ENCODE measurements at places on chromosomes 12 and 14.
A peak's percentile ranks its signal among the peaks of the same experiment; 100 is the strongest.

DNA sequence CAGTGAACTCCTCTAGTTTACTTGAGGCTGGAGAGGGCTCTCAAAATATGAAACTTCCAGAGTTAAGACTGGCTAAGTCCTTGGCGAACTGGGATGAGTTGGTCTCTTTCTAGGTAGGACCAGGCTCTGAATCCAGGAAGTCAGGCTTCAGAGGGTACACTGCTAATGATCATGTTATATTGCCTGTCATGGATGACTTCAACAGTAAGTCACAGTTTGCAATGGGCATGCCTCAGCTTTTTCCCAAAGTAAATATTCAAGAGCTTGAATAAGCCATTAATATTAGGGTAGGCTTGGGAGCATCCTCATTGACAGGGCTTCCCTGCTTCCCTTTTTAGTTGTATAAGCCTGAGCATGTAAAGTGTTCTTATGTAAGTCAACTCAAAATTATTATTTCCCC lies 61.7 kb upstream of the PTHLH start:
- no peak overlapping the region for H3K4me3 ChIP-seq
- no peak for DNase-seq
- no peaks in the 10 kb centered on the region for H3K36me3 ChIP-seq
- H3K27me3 ChIP-seq: no peaks in the 10 kb centered on the region
- peaks cover 9% of the 10 kb centered on the region for H3K4me1 ChIP-seq

GRCh38 chr12:28755027-28755426 lies 394.1 kb upstream of the FAR2 start:
- H3K4me1 ChIP-seq: no peaks in the 10 kb centered on the region
- no peaks in the 10 kb centered on the region for H3K27me3 ChIP-seq
- H3K36me3 ChIP-seq: no peaks in the 10 kb centered on the region
- no peak overlapping the region for H3K27ac ChIP-seq
- no peak for DNase-seq
- H3K4me3 ChIP-seq: no peak overlapping the region

DNA sequence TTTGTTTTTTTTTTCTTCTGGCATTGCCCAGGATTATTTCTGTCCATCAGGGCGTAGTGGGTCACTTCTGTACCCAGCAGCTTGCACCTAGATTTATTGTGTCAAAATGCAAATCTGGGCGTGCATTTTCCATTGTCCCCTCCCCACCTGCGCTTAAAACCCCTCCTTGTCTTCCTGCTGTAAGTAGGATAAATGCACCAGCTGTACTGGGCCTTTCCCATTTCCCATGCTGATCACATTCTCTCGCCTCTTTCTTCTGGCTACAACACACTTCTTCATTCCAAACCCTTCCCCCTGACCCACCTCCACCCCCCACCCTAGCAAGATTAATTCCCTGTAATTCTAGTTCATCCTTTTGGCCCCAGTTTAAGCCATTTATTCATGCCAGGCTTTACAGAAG lies 128.0 kb downstream of the ETV6 start:
- no peaks in the 10 kb centered on the region for H3K27me3 ChIP-seq
- no peak overlapping the region for H3K27ac ChIP-seq
- no peak overlapping the region for H3K4me3 ChIP-seq
- H3K36me3 ChIP-seq: no peaks in the 10 kb centered on the region

DNA sequence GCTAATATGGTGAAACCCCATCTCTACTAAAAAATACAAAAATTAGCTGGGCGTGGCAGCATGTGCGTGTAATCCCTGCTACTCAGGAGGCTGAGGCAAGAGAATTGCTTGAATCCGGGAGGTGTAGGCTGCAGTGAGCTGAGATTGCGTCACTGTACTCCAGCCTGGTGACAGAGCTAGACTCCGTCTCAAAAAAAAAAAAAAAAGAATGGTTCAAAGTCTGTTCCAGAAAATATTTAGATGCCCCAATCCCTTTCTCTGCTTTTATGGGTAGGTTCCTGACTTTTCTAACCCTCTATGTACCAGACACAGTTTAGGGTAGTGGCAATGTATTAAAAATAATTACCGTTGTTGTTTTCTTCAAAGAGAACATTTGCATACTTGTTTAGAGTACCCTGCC lies 161.4 kb downstream of the STXBP6 start:
- H3K27ac ChIP-seq: no peak overlapping the region
- no peak overlapping the region for H3K4me3 ChIP-seq
- no peaks in the 10 kb centered on the region for H3K4me1 ChIP-seq
- no peak for DNase-seq
- H3K36me3 ChIP-seq: no peaks in the 10 kb centered on the region
- no peaks in the 10 kb centered on the region for H3K27me3 ChIP-seq

DNA sequence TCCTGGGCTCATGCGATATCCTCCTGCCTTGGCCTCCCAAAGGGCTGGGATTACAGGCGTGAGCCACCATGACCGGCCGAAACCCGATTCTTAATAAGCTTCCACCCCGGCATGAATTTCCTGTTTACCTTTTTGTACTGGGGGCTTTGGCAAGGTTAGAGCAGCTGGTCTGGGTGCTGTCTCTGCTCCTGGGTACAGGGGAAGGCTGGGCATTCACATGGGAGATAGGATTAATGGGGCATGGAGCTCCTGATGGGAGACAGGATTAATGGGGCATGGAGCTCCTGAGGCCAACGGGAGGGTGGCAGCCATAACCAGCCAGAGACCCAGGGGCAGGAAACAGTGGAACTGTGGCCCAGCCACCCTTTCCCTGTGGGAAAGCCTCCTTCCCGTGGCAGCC lies 69.5 kb upstream of the DICER1 start:
- H3K36me3 ChIP-seq: no peaks in the 10 kb centered on the region
- no peak for DNase-seq
- H3K4me3 ChIP-seq: no peak overlapping the region
- no peaks in the 10 kb centered on the region for H3K27me3 ChIP-seq
- peaks cover 8% of the 10 kb centered on the region for H3K4me1 ChIP-seq

DNA sequence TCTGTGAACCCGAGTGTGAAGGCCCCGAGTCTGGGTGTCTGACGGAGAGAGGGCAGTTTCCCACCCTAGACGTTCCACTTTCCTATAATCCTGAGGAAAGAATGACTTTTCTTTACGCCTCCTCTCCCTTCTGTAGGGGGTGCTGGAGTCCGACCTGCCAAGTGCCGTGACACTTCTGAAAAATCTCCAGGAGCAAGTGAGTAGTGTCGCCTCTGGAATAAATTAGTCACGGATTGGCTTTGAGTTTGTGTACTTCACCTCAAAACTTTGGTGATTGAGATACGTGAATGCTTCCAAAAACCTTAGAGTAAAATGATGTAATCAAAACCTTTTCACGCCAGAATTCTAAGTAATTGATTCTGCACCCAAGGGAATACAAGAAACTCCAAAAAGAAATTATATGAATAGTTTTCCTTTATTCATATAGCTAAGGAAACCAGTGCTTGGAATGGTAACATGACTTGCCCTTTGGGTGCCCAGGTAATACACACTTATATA lies 452 bp downstream of the NGDN start:
- H3K4me1 ChIP-seq: peaks cover 5% of the 10 kb centered on the region
- peak overlapping the region; percentile 91 for H3K4me3 ChIP-seq
- no peak for DNase-seq

DNA sequence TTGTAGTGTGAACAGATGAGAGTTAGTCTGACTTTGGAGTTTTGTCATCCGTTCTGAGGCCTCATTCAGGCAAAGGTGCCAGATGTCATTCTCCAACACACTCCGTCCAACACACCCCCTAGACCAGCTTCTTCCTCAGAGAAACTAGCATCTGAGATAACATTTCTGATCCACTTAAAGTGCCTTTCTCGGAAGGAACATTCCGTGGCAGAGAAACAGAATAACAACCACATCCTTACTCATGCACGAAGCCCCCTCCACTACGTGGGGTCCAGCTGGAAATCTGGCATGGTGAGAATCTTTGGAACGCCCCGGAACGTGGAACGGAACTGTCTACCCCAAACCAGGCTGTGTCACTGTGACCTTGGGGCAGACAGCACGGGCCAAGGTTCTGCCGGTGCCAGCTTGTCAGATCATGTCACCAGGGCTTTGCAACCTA lies 17.0 kb upstream of the BCL7A start:
- no peak overlapping the region for H3K4me3 ChIP-seq
- H3K36me3 ChIP-seq: no peaks in the 10 kb centered on the region
- H3K4me1 ChIP-seq: no peaks in the 10 kb centered on the region
- DNase-seq: no peak

GRCh38 chr14:72643317-72643801 lies 250.5 kb downstream of the DPF3 start:
- H3K27me3 ChIP-seq: no peaks in the 10 kb centered on the region
- peak overlapping the region; percentile 96 for H3K27ac ChIP-seq
- peaks cover 31% of the 10 kb centered on the region for H3K4me1 ChIP-seq
- peak; percentile 96 for DNase-seq
- H3K4me3 ChIP-seq: no peak overlapping the region

- H3K4me3 ChIP-seq: no peak overlapping the region
- no peaks in the 10 kb centered on the region for H3K36me3 ChIP-seq
- H3K27me3 ChIP-seq: no peaks in the 10 kb centered on the region
- no peak for DNase-seq
Measured at GRCh38 chr12:114741940-114742339, 58.0 kb upstream of the TBX3 start.
